ENCODE measurements at places on chromosomes 3 and 15.

GRCh38 chr3:37996785-37997301 lies 6.3 kb downstream of the VILL start:
- H3K4me1 ChIP-seq, result peaks cover 53% of the 10 kb centered on the region
- no peaks in the 10 kb centered on the region for H3K27me3 ChIP-seq
- peak overlapping the region; percentile 72 for H3K4me3 ChIP-seq
- peaks cover 2% of the 10 kb centered on the region for H3K36me3 ChIP-seq
- peak; percentile 56 for DNase-seq

DNA sequence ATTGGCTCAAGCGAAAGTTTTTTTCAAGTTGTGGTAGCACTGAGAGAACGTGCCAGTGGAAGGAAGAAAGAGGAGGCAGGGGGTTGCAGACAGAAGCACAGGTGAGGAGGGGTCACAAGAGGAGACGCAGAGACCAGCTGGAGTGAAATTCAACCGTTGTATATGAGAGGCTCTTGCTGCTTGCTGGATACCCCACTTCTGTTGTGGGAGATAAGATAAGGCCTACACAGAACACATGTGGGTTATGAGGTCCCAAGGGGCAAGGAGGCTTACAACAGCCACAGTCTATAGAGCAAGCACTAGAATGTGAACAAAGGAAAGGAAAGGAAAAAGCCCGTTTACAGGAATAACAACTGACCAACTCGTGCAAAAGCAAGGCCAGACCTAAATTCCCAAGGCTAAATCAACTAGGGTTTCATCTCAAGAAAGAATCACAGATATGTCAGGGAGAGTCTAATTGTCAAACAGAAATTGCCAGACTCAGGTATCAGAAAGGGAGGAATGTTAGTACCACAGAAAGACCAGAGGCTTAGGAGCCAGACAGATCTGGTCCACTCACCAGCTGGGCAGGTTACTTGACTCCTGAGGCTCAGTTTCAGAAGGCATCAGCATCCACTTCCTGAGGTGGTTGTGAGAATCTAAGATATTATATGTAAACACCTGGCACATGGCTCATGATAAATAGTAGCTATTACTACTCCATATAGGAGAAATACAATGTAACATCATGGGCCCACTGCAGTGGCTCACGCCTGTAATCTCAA lies 60.9 kb downstream of the MSL2 start:
- H3K36me3 ChIP-seq, result no peaks in the 10 kb centered on the region
- no peak overlapping the region for H3K4me3 ChIP-seq
- no peak overlapping the region for H3K27ac ChIP-seq
- no peaks in the 10 kb centered on the region for H3K4me1 ChIP-seq
- H3K27me3 ChIP-seq, result no peaks in the 10 kb centered on the region
- DNase-seq, result no peak

GRCh38 chr3:156552973-156553372 lies 1.9 kb downstream of the SSR3 start:
- H3K36me3 ChIP-seq, result peaks cover 10% of the 10 kb centered on the region
- peaks cover 44% of the 10 kb centered on the region for H3K4me1 ChIP-seq
- peak overlapping the region; percentile 2 for H3K27ac ChIP-seq
- H3K4me3 ChIP-seq, result peak overlapping the region; percentile 33
- H3K27me3 ChIP-seq, result no peaks in the 10 kb centered on the region

DNA sequence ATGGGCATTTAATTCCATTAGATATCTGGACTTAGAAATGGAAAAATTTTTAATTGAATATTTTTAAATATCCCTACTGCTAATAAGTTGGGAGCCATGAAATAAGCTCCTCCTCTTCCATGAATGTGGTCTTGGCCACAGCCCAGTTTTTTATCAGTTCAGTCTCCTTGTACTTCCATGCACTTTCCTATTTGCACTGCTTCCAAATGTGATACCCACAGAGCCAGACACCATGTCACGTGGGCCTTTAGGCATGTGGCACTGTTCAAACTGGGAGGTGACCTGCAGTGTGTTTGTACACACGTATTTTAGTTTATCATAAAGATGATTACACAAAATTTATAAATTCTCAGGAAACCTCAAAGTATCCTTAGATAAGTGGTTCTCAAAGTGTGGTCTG lies 80.1 kb upstream of the DGKG start:
- no peak overlapping the region for H3K27ac ChIP-seq
- no peak for DNase-seq
- H3K36me3 ChIP-seq, result peaks cover 2% of the 10 kb centered on the region
- H3K27me3 ChIP-seq, result no peaks in the 10 kb centered on the region

DNA sequence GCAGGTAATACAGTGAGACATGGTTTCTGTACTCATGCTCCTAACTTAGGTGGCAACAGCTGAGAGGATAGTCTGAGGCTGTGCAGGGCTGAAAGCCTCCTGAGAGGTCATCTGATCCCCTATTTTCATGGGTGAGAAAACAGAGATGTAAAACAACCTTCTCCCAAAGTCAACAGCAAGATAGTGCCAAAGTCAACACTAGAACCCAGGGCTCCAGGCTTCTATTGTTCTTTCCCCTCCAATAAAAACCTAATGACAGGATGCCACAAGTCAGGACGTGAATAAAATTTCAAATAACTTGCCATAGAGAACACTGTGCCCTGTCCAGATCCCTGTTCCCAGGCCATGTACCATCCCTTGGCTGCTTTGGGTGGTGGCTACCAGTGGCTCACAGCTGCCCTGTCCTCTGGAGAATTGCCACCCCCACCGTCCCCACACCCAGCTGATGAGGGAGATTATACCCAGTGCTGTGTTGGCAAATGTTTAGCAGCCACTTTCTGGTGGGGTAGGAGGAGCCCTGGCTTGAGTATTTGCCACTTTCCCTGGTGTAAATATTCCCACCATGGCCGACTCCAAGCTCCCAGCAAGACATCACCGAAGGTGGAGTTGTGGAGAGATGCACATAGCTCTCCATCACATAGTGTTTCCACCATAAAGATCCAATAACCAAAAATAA lies 54.8 kb downstream of the SRGAP3 start:
- H3K27me3 ChIP-seq, result no peaks in the 10 kb centered on the region
- no peaks in the 10 kb centered on the region for H3K4me1 ChIP-seq
- H3K27ac ChIP-seq, result no peak overlapping the region
- DNase-seq, result no peak
- no peak overlapping the region for H3K4me3 ChIP-seq

DNA sequence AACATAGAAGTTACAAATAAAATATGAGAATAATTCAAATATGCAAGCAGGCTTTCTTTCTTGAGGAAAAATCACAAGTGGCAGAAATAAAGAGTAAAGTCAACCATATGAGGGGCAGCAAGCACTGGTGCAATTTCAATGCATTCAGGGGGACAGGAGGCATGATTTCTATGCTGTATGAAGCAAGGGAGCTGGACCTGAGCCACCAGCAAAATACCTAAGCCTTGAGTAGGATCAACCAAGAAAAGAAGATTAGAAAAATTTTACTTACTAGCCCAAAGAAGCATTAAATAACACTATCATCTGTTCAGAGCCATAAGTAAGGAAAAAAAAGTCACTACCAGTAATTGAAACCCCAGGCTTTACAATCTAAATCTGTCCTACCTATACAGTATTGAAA lies 6.3 kb downstream of the ADGRG7 start:
- no peaks in the 10 kb centered on the region for H3K36me3 ChIP-seq
- H3K4me1 ChIP-seq, result no peaks in the 10 kb centered on the region
- no peak overlapping the region for H3K27ac ChIP-seq

- no peaks in the 10 kb centered on the region for H3K36me3 ChIP-seq
- peaks cover 8% of the 10 kb centered on the region for H3K27me3 ChIP-seq
- no peak overlapping the region for H3K27ac ChIP-seq
- DNase-seq, result no peak
- no peaks in the 10 kb centered on the region for H3K4me1 ChIP-seq
Measured at GRCh38 chr3:140128631-140129030, 193.6 kb downstream of the CLSTN2 start.

GRCh38 chr15:55990998-55991397 lies 2.4 kb downstream of the NEDD4 start:
- no peak overlapping the region for H3K4me3 ChIP-seq
- no peak for DNase-seq
- no peaks in the 10 kb centered on the region for H3K36me3 ChIP-seq
- H3K27ac ChIP-seq, result no peak overlapping the region
- H3K4me1 ChIP-seq, result peaks cover 13% of the 10 kb centered on the region
- peaks cover 3% of the 10 kb centered on the region for H3K27me3 ChIP-seq

- DNase-seq, result no peak
- H3K27me3 ChIP-seq, result no peaks in the 10 kb centered on the region
- peaks cover 2% of the 10 kb centered on the region for H3K36me3 ChIP-seq
- H3K4me3 ChIP-seq, result no peak overlapping the region
- H3K4me1 ChIP-seq, result peaks cover 16% of the 10 kb centered on the region
Measured at GRCh38 chr3:57791245-57791644, 35.1 kb downstream of the SLMAP start.

- peaks cover 62% of the 10 kb centered on the region for H3K27me3 ChIP-seq
- peak overlapping the region; percentile 66 for H3K4me3 ChIP-seq
- DNase-seq, result peak; percentile 14
- no peak overlapping the region for H3K27ac ChIP-seq
Measured at GRCh38 chr3:150925751-150926201, 20.5 kb upstream of the MINDY4B start.

- peaks cover 2% of the 10 kb centered on the region for H3K36me3 ChIP-seq
- H3K4me1 ChIP-seq, result no peaks in the 10 kb centered on the region
- H3K4me3 ChIP-seq, result no peak overlapping the region
- DNase-seq, result no peak
- peaks cover 39% of the 10 kb centered on the region for H3K27me3 ChIP-seq
Measured at GRCh38 chr3:100825574-100825973, 116.3 kb downstream of the TFG start.

GRCh38 chr3:181782306-181782954 lies 70.7 kb downstream of the SOX2 start:
- no peak overlapping the region for H3K27ac ChIP-seq
- no peak for DNase-seq
- no peaks in the 10 kb centered on the region for H3K4me1 ChIP-seq
- H3K4me3 ChIP-seq, result no peak overlapping the region
- no peaks in the 10 kb centered on the region for H3K27me3 ChIP-seq

DNA sequence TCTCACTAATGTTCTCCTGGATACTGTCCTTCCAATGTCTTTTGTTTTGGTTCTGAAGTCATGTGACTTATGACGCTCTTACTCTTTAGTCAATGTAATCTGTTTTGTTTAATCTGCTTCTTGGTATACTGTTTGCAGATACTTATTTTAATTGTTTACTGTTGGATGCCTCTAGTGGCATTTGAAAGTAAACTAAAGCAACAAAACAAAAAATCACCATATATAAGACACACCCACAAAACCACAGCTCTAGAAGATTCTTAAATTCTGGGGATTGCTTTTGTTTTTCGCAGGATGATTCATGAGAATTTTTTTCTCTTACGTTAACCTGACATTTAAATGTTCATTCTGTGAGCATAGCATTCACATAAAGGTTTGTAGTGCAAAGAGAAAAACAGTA lies 16.8 kb downstream of the SLC25A26 start:
- H3K36me3 ChIP-seq, result peaks cover 7% of the 10 kb centered on the region
- no peak overlapping the region for H3K27ac ChIP-seq
- no peak for DNase-seq
- no peak overlapping the region for H3K4me3 ChIP-seq
- H3K27me3 ChIP-seq, result no peaks in the 10 kb centered on the region
